ENCODE measurements at places on chromosomes 1 and 21.

DNA sequence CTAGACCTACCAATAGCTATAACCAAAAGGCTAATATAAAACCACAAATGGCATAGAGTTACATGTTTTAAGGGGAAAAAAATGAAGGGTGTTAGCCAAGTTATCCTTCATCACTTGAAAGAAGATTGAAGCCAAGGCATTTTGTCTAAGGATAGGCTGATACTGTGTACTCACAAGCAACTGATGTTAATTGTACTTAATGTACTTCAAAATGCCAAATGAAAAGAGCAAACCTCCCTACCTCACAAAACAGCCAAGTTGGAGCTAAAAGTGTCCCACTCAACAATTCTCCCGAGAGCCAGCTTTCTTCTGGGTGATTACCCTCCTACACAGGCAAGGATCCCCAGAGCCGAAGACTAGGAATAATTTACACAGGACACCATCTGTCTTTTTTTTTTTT is 4.4 kb upstream of the IGSF3 start:
- no peak for DNase-seq

DNA sequence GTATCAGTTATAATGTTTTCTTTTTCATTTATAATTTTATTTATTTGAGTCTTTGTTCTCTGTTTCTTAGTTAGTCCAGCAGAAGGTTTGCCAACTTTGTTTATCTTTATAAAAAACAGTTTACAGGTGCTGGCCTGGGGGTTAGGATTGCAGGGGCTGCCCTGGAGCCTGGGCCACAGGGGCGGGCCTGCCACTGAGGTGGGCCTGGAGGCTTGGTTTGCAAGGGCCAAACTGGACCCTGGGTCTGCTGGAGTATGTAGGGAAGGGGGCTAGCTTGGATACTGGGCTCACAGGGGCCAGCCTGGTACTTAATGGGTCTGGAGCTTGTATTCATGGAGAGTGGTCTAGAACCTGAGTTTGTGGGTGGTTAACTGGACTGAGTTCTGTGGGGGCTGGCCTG is 789.9 kb upstream of the ADGRL4 start:
- no peak for DNase-seq

DNA sequence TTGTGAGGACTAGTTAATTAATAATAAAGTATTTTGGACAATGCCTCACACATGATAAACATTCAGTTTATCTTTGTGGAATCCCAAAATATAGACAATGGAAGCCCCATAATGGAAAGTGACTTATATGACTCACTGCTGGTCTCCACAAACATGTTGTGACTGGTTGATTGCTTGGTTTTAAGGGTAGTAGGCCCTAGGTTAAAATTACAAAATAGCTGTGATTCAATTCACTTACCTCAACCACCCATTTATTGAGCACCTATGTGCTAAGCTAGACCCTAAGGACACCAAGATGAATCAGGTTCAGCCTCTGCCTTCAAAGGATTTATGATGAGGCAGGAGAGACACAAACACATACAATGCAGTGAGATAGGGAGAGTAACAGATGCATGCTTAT is 42.4 kb downstream of the KANK4 start:
- no peak for DNase-seq

DNA sequence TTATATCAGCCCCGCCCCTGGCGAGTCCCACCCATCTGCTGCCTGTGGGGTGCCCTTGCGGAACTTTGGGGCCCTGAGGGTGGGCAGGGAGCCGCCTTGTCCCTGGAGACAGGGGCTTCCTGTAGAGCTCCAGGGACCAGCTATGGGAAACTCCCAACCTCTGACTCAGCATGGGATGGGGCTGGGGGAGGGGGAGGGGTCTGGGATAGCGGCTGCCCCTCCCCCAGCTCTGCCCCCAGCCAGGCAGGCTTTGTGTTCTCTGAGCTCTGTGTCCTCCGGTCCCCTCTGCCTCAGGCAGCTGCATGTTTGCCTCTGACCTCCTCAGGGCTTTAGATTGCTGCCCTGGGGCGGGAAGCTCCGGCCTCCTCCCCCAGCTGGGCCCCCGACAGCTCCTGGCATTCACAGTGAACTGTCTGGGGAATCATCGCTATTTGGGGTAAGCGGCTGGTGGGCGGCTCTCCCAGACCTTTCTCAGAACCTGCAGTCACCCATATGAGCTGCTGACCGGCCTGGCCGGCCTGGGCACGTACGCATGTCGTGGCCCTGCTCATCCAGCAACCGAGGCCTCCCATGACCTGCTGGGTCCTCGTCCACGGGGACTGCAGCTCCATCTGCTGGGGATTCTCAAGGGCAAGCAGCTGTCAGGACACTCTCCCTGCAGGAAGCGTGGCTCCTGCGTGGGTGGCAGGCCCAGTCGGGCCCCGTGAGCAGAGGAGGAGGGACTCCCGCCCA is 17.1 kb downstream of the ARHGEF16 start:
- peak; percentile 51 for DNase-seq

DNA sequence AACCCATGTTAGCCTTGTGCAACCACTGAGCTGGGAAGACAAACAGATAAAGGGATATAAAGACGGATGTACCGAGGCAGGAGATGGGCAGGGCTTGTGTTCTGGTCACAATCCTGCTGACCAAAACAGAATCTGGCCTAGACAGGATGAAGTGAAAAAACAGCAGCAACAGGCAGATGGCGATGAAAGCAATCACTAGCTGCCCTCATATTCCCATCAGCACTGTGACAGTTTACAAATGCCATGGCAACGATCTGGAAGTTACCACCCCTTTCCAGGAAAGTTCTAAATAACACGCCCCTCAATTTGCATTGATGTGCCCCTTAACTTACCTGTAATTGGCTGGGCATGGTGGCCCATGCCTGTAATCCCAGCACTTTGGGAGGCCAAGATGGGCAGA is 40.6 kb upstream of the CD46 start:
- no peak for DNase-seq

DNA sequence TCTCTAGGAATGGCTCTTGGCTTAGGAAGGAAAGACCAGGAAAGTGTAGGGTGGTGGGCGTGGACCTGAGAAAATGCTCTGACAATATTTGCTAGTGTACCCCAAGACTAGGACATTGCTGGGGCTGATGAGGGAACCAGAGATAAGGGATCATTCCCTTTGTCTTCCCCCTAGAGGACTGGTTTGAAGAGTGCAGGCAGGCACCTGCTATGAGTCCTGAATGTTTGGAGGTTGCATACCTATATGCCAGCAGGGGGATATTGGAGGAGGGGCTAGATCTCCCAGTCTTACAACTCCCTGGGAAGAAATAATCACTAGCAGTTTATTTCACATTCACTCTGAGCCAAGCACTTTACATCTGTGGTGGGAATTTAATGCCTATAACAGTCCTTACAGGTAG is 6.0 kb upstream of the BCL10 start:
- no peak for DNase-seq

DNA sequence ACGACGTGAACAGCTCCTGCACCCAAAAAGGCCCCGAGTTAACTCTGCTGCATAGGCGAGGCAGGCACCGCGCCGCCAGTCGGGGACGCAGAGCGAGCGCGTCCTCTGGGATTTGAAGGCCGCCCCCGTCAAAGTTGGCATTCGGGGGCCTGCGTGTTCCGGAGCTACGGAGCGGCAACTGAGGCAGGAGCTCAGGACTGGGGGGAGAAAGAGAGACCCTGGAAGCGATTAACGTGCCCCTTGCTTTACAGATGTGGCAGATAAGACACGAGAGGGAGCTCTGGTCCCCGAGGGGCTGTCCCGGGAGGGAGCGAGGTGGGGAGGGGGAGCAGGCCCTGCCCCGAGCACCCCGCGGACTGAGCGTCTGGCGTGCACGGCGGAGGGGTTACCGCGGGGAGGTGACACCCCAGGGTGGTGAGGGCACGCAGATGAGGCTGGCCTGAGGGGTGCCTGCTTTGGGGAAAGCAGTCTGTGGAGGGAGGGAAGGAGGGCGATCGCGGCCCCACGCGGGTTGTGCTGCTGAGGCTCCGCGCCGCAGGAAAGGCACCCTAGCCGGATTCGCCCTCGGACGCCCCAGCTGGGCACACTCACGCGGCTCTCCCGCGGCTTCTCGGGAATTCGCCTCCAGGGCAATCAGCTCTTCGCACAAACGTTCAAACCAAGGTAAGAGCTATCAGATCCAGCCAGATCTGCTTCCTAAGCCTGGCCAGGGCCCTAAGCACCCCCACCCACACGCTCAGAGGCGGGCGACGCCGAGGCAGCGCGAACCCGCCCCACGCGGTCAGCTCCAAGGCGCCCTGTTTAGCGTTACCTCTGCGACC is 26.5 kb downstream of the ACTA1 start:
- peak; percentile 20 for DNase-seq

GRCh38 chr1:77866296-77866695 is 22.1 kb upstream of the NEXN start:
- DNase-seq: no peak

DNA sequence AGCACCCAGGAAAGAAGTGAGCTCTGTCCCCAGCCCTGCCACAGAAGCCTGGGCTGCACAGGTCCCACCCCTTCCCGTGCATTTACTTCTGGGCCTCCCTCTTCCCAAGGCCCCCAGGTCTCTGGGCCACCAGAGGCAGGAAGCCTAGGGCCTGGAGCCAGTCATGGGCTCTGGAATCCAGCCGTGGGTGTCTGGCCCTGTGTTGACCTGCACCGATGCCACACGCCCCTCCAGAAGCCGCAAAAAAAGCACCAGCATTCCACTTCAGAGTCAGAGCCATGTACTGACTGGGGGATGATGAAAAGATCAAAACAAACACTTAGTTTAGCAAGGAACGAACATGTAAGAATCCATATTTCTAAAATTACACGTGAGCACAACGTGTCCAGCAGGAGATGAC is 141.7 kb downstream of the NPHP4 start:
- DNase-seq: no peak

- no peak for DNase-seq
These were observed 77.7 kb upstream of the ADAM30 start for GRCh38 chr1:119974013-119974412.

Data from GM23248 (cell line).